Naive thymus-derived CD4-positive, alpha-beta T cell (primary cell): ENCODE measurements at places on chromosomes 12 and 14. TPM values are rescaled to one million over a fixed set of nuclear protein-coding genes. Genes with fewer than 3 reads are reported as not detected.

DNA sequence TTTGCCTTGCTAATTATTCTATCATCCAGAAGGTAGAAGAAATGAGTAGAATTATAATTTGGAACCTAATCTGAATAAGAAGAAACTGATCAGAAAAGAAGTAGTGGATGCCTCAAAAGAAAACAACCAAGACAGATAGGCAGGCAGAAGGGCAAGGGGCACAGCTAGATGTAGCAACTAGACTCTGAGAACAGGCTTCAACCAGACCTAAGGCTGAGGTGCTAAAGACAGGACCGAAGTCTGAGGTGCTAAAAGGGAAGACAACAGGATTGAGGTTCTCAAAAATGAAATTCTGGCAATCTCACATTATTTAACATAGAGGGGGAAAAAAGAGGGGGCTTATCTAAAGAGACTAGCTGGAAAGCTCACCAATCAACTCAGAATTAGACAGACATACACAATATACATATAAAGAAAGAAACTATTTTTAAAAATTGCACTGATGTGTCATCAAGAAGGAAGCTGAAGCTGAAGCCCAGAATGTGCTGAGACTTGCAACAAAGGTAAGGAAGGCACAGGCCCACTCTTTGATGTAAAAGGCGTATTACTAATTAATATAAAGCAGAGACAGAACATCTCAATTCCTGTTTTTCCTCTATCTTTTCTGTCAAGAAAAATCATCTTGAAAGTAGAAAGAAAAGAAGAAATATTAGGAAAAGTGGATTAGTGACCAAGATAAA is 43.8 kb upstream of the CSRNP2 start:
- no peak for DNase-seq

DNA sequence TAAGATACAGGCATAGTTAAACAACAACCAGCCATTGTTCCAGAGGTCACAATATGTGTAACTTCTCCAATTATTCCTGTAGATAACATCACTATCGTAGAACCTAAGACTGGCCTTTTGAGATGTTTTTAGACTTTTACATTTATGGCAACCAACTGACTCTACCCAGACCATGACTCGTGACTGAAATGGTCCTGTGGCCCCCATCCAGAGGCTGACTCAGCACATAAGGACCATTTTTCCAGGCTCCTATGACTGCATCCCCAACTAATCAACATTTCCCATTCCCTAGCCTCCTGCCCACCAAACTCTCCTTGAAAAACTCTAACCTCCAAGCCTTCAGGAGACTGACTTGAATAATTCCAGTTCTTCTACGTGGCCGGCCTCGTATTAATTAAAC is 52.6 kb upstream of the NID2 start:
- DNase-seq = no peak

DNA sequence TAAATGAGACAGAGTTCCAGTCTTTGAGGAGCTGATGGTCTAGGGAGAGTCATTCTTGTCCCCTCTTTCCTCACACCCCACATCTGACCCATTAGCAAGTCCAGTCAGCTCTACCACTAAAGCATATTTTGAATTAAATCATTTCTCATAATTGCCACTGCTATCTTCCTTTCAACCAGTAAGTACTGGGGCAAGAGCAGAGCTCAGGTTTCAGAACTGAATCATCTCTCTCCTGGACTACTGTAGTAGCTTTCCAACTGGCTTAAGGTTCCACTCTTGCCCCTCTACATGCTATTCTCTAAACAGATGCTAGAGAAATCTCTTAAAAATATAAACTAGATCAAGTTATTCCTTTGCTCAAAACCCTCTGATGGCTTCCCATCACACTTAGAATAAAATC is 218.3 kb downstream of the TTC6 start:
- DNase-seq = no peak

Gene CYP27B1
- 1.5 TPM for total RNA-seq

Gene AMDHD1
- total RNA-seq = 0.66 TPM

Gene FGD4
- 13.7 TPM for total RNA-seq

Gene P2RX2
- not detected for total RNA-seq

DNA sequence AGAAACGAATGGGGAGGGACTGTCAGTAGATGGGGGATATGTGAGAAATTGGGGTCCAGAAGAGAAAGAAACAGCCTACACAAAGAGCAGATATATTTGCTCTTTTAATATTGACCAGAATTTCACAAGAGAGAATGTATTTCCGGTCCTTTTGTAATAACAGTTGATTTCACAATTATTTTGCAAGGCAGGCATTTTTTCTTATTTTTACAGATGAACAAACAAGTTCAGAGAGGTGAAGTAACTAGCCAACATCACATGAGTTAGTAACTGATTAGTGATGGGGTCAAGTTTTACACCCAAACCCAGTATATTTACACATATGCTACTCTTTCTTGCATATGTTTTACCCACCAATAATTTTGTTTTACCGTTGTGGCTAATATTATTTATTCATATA is 188.2 kb downstream of the NAV3 start:
- DNase-seq = no peak

DNA sequence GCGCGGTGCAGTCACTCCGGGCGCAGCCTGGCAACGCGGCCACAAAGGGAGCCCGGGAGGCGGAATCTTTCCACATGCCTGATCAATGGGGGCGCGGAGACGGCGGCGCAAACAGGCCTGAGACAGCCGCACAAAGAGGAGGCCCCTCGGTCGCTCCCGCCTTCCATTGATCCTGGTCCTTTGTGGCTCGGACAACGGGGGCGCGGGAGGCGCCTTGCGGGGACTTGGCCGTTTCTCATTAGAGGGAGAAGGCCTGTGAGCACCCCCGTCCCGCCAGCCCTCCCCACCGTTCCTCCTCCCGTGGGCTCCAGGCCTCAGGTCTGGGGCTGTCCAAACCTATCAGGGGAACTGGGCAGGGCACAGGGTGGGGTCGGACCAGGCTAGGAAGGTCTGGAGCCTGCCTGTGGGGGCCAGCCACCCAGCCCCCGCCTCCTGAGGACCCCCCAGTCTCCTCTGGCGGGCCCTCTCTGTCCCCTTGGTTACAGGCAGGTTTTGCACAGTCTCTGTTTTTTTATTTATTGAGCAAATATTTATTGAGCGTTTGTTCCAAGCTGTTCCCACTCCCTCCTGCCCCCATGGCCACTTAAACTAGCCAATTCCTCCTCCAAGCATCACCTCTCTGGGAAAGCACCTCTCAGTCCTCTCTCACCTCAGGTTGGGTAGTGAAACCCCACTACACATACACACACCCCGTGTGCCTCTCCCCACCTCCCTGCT is 29.0 kb upstream of the MSI1 start:
- DNase-seq = no peak

- peak; percentile 68 for DNase-seq
These were observed 334.0 kb downstream of the BTG1 start for GRCh38 chr12:91811481-91812287.
